Urinary bladder (tissue), 4 donors: ENCODE measurements at places on chromosomes 16 and 17. TPM values are rescaled to one million over a fixed set of nuclear protein-coding genes. Genes with fewer than 3 reads are reported as not detected.

- no peak for DNase-seq
Measured at GRCh38 chr17:35374766-35375344, 1.4 kb upstream of the SLFN11 start.

DNA sequence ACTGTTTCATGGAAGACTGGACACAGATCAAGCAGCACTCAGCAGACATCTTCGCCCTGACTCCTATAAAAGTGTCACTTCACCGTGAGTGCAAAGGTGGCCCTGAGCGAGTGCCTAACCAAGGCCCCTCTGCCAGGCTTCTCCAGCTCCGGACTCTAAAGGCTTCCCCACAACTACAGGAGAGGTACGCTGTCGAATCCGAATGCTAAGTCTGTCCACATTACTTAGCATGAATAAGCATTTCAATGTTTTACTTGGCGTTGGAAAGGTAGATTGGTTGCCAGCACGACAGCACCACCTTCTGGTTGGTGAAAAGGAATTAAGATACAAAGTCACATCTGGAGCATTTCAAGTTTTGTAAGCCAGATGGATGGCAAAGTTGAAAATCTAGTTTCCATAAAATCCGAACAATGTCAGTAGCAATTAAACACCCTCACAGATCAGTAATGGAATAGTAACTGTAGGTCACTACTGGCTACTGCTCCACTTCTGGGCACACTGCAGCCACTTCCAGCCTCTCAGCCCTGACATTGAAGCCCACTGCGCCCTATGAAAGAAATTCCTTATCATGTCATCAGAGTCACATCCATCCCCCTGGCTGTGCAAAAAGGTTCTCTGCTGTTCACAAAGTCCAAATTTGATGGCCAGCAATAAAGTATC is 100.9 kb downstream of the PARN start:
- DNase-seq = peak; percentile 83

- DNase-seq = no peak
Measured at GRCh38 chr16:11547118-11547916, 39.4 kb downstream of the LITAF start.

GRCh38 chr16:17235147-17235815 is 235.5 kb downstream of the XYLT1 start:
- no peak for DNase-seq

DNAJA3 gene
- polyA plus RNA-seq = 38.4 TPM
